ENCODE measurements at places on chromosomes 6 and 20.

- no peak for DNase-seq
These were observed 149.6 kb downstream of the LINC00237 start for GRCh38 chr20:20956513-20956931.

DNA sequence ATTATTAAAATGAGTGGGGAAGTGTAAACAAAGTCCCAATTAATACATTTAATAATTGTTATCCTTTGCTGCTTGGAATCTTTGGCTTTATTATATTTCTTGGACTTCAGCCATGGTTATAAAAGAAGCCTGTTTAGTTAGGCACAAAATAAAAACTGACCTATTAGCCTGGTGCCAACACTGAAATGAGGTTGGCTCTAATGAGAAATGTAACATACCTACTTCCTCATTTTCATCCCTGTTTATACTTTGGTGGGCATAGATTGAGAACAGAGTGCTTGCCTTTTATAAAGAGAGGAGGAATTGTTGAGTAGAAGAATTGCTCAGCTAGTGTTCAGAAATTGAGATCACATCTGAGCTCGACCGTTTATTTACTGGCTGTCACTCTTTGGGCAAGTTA, 471.3 kb downstream of the UTRN start:
- no peak for DNase-seq

DNA sequence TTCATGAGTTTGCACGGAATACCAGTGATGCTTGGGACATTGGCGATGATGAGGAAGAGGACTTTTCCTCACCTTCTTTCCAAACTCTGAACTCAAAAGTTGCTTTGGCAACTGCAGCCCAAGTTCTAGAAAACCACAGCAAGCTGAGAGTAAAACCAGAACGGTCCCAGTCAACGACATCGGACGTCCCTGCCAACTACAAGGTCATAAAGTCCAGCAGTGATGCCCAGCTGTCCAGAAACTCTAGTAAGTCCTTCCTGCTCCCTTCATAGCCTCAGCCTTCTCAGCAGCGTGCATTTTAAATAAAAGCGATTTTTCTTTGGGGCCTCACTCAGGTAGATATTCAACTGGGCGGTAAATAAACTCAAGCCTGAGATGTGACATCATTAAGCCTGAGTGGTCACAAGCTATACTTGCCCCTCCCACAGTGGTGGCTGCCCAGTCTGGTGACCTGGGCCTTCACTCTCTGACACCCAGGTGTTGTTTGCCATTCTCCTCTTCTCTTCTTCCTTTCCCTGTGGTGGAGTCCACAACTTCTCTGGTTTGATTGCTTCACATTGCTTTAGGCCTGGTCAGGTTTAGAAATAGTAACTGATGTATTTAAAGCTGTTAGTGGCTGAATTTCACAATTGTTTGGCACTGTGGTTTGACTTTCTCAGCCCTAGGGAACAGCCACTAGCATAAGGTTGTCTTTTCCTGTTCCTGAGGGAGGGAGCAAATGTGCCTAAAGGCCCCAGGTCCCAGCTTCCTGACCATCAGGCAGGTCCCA, 21.6 kb upstream of the TMEM217 start:
- DNase-seq: no peak

GRCh38 chr6:33208091-33208967, at the start of gene RING1:
Gene RING1 (plus strand): TSS chr6:33208500. CDS start chr6:33208823, 323 bp downstream.
- no peak for DNase-seq
